SJCRH30 (cell line): ENCODE measurements at places on chromosomes 13 and 19. TPM values are rescaled to one million over a fixed set of nuclear protein-coding genes. Genes with fewer than 3 reads are reported as not detected.

Gene SBNO2
- total RNA-seq, result 15.0 and 17.1 TPM in 2 replicates

DNA sequence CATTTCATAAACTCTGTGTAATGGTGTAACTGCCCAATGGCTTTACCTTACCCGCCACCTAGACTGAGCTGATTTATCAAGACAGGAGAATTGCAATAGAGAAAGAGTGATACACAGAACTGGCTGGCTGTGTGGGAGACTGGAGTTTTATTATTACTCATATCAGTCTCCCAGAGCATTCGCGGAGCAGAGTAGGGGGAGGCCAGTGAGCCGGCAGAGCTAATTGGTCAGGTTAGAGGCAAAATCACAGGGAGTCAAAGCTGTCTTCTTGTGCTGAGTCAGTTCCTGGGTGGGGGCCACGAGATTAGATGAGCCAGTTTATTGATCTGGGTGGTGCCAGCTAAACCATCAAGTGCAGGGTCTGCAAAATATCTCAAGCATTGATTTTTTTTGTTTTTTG is 23.4 kb upstream of the SLITRK1 start:
- no peak for DNase-seq

GRCh38 chr19:11092181-11092538 is 2.9 kb downstream of the LDLR start:
- no peak for DNase-seq

Gene TGFBR3L
- total RNA-seq, result not detected in 2 replicates

DNA sequence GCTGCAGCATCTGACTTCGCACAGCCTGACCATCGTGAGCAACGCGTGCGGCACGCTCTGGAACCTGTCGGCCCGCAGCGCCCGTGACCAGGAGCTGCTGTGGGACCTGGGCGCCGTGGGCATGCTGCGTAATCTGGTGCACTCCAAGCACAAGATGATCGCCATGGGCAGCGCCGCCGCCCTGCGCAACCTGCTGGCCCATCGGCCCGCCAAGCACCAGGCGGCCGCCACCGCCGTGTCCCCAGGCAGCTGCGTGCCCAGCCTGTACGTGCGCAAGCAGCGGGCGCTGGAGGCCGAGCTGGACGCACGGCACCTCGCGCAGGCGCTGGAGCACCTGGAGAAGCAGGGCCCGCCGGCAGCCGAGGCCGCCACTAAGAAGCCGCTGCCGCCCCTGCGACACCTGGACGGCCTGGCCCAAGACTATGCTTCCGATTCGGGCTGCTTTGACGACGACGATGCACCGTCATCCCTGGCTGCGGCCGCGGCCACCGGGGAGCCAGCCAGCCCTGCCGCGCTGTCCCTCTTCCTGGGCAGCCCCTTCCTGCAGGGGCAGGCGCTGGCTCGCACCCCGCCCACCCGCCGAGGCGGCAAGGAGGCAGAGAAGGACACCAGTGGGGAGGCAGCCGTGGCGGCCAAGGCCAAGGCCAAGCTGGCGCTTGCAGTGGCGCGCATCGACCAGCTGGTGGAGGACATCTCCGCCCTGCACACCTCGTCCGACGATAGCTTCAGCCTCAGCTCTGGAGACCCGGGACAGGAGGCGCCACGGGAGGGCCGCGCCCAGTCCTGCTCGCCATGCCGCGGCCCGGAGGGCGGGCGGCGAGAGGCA is 13.6 kb downstream of the C19orf25 start:
- DNase-seq, result no peak

Gene SULT2B1
- total RNA-seq, result 0.26 TPM in 1 of 2 replicates, not detected in the other

DNA sequence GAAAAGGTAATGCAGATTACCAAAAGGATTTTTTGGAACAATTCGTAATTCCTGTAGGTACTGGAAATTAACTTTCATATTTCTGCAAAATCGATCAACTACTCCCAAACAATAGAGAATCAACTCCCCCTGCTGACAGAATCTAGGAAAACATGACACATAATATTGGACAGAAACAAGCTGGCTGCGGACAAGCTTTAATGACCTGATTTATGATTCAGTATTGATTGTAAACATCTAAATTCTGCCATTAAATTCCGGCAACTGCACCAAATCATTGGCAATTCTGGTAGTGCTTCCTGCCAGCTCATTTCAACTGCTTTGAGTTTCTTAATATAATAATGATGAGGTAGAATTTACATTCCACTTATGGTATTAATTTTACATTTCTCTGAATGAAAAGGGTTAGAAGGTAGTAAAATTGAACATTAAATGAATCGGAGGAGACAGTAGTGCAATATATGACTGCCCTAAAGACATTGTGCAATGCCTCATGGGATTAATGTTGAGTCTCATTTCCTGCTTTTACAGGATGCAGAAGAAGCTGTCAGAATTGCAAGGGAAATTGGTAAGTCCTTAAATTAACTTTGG is 146.5 kb downstream of the PCCA start:
- peak; percentile 61 for DNase-seq

GRCh38 chr19:17118957-17119356 is 43.4 kb downstream of the MYO9B start:
- no peak for DNase-seq
